Activated naive CD8-positive, alpha-beta T cell treated with anti-CD3 and anti-CD28 coated beads, Interleukin-2, amount 50 U/mL, for 24 hours (primary cell): ENCODE measurements at places on chromosomes 11 and 22.

DNA sequence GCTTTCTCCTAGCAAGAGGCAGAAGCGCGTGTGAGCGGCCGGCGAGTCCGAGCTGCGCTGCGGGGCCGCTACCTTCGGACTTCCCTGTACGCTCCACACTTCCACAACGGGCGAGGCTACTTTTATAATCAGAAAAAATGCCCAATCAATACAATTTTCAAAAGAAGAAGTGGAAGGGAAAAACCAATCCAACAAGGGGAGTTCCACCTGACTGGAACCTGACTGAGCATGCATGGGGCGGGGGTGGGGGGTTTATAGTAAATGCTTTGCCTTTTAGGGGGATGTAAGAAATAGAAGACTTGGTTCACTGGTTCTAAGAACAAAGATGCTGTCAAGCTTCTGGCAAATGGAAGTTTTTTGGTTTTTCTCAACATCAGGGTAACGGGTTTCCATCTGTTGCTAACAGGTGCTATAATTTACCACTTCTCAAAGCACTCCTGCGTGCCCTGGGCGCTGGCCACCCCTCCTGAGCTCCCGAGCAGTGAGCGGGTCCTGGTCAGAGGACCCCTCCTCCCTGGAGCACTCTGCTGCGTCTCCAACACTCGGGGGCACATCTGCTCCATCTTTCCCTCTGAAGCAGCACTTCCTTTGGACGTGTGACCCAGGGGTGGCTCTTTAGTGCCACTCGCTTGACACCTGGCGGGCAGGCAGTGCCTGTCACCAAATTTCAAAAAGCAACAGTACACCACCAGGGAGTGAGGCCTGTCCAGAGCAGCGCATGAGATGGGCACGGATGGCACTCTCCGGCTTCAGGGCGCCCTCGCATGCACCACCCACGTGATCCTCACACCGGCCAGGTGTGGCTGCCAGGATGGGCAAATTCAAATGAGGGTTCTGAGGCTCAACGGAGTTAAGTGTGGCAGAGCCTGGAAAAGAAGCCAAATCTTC, 21.6 kb upstream of the BID start:
- no peak for DNase-seq

DNA sequence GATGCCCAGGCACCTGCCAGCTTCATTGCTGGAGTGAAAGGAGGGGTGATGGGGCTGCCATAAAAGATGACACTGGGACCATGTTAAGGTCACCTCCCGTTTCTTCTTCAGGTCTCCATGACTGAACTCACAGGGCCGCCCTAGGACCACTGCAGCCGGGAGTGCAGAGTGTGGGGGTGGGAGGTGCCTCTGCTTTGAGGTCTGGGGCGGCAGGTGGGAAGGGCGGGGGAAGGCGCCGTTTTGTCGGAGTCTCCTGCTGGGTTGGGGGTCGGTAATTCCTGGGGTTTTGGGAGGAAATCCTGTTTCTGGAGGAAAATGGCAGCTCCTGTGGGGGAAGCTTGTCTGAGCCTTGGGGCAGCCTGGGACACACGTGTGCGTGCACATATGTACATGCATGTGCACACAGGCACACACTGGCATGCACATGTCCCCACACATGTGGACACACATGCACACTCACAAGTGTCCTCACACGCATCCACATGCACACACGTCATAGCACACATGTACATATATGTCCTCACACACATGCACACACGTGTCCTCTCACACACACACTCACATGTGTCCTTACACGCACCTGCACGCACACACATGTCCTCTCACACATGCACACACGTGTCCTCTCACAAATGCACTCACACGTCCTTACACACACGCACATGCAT, 990.9 kb downstream of the BRD1 start:
- DNase-seq, result no peak

- no peak for DNase-seq
Observed at GRCh38 chr22:30865656-30866055, 102.9 kb downstream of the MORC2 start.

DNA sequence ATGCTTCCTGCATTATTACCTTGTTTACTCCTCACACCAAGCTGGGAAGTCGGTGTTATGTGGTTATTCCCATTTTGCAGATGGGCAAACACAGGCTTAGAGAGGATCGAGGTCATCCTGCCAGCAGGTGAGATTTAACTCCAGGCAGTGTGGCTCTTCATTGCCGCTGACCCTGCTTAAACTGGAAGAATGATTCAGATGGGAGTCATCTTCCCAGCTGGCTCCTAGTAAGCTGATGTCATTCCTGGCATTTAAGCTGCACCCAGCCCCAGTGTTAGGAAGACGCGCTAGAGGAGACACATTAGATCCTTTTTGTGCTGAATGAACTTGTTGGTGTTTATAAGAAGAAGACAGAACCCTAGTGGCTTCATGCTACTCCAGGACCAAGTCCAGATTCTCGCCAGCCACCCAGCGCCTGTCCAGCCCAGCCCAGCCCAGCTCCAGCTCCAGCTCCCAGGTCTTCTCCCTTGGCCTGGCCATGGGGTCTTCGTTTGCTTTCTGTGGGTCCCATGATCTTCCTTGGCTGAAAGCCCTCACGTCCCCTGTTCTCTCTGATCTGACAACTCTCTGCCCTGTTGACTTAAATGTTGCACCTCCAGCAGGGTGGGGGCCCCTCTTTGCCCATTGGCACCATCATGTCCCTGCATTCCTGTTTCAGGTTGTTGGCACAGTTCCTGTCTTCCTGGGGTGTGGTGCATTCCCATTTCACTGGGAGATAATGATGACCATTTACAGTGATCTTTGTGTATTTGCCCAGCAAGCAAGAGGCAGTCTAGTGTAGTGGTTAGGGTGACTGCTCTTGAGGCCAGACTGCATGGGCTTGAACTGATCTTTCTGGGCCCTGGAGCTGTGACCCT, 13.6 kb downstream of the PARVB start:
- DNase-seq, result no peak

GRCh38 chr22:50060441-50061140, 2.5 kb upstream of the TTLL8 start:
- DNase-seq, result no peak
